ENCODE measurements at places on chromosomes 4 and X.

GRCh38 chr4:184232202-184232601, 14.5 kb upstream of the ENPP6 start:
- no peak for DNase-seq

DNA sequence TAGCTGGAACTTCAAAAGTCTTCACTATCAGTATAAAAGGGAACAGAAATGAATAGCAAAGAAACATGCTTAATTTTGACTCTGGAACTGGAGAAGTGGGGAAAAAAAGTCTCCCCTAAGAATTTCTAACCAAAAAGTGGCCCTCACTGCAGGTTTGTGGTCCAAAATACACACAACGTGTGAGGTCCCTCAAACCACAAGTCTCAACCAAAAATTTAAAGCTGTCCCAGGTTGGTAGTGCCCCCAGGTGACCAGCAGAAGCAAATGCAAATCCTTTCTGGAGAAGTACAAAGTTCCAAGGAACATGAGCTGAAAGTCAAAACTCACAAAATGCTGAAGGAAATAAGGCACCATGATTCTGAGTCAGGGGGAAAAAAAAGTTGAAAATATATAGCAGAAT, 23.6 kb upstream of the VAMP7 start:
- DNase-seq: no peak

GRCh38 chrX:116009346-116009745, 161.2 kb upstream of the AGTR2 start:
- DNase-seq: no peak

GRCh38 chr4:151251603-151252304, 25.2 kb upstream of the PRSS48 start:
- DNase-seq: no peak

DNA sequence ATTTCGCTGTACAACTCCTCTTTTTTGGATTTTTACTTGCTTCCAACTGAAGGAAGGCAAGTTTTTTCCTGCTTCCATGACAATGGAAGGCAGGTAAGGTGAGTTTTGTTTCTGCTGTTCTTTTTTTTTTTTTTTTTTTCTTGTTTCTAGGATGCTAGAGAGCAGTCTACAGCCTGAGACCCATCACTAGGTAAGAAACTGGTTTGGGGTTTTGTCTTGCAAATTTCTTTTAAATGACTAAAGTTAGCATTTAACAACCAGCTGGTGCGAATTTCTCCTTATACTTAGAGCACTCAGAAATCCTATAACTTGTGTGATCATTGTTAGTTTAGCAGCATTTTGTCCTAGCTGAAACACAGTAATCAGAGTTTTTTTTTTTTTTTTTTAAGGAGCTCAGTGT, 378.4 kb upstream of the CNKSR2 start:
- no peak for DNase-seq

DNA sequence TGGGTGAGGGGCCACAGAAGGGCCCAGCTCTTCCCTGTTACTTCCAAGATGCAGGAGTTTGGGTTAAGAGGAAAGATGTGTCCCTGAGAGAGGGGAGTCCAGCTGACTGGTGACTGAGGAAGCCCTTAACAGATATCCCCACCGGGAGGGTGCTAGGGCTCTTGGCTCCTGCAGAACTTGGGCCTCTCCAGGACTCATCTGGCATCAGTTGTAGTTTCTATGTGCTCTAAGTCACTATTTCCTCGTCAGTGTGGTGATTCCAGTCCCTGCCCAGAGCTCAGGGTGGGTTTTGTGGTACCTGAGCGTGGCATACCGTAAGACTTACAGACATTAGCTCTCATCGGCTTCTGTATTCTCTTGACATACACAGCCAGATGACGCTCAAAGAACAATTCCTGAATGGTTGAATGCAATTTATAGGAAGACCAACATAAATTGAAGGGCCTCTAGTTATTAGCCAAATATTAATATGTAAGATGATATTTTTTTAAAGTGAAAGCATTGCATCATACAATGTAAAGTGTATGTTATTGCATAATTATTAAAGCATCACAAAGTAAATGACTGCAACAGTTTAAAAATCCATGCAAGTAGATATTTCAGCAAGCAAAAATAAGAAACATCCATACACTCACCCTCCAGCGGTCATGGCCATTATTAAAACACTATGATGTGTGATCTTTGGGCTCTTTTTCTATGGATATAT, 195.5 kb downstream of the PTTG2 start:
- DNase-seq: no peak

DNA sequence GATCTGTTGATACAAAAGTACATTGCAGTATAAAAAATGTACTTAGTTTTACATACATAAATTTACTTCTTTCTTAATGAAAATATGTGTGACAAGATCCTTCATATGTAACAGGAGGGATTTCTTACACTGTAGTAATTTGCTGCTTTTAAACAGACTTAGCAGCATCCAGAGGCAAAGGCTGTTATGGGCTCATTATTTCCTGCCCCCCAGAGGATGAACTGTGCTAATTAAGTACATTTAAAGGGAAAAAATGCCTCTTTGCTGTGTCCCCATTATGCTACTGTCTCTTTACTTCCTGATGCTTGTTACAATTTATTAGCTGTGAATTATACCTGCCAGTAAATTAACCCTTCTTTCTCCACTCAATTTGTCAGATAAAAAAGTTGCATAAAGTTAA, 47.1 kb downstream of the NDST3 start:
- DNase-seq: no peak

DNA sequence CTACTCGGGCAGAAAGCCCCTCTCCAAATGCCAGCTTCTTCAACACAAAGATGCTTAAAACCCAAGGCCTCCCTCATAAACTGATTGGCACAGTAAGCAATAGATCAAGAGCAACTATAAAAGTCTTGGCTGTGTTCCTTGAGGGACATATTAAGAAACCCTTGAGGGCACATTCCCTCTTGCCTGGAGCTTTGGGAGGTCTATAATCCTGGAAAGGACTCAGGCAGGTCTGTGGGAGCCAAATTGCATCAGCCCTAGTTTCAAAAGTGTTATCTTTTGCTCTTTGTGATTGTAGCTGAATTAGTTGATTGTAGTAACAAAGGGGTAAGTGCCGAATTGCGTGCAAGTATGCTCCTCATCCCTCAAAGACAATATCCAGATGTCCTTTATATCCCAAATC, 18.6 kb upstream of the SETD7 start:
- no peak for DNase-seq

All from stimulated activated CD8-positive, alpha-beta memory T cell treated with anti-CD3 and anti-CD28 coated beads, Interleukin-12 subunit alpha, Interleukin-12 subunit beta, amount 100 ng/mL, for 1 hour (primary cell).